Suprapubic skin (tissue), 4 donors: ENCODE measurements at places on chromosomes 7 and 10.

- DNase-seq: no peak
Measured at GRCh38 chr10:115390607-115391006, 297.4 kb downstream of the ATRNL1 start.

DNA sequence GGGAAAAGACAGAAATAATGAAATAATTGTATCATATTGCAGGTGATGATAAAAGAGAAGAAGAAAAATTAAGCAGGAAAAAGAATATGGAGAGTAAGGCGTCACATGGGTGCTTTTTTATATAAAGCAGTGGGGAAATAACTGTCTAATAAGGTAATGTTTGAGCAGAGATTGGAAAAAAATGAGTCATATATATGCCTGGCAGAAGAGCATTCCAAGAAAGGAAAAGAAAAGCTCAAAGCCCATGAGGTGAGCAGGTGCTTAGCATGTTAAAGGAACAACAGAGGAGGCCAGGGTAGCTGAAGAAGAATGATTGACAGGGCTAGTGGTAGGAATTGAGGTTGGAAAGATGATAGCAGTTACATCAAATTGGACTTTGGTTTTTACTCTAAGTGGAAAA, 739.5 kb downstream of the SORCS1 start:
- DNase-seq: no peak

GRCh38 chr10:95431900-95432342, 129.2 kb downstream of the SORBS1 start:
- DNase-seq: no peak

DNA sequence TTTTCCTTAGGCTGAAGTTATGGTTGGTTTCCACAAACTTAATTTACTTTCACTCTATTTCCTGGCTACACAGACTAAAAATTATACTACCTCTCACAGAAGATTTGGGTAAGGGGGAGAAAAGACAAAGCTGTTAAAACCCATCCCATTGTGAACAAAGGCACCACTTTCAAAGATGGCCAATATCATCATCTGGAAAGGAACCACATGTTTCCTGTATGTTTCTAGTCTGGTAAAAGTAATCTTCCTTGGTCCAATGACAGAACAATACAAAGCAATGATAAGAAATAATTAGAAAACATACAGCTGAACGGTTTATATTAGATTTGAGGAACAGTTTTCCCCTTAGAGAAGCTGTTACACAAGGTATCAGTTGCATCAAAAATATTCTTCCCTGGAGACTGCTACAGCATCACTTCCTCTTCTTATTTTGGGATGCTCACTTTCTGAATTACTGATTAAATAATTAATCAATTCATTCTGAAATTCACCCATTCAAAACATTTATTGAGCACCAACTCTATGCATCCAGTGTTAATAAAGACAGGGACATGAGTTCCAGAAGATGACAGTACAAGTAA, 8.5 kb upstream of the SFR1 start:
- DNase-seq: no peak

GRCh38 chr7:140350056-140350455, 48.3 kb downstream of the SLC37A3 start:
- no peak for DNase-seq

DNA sequence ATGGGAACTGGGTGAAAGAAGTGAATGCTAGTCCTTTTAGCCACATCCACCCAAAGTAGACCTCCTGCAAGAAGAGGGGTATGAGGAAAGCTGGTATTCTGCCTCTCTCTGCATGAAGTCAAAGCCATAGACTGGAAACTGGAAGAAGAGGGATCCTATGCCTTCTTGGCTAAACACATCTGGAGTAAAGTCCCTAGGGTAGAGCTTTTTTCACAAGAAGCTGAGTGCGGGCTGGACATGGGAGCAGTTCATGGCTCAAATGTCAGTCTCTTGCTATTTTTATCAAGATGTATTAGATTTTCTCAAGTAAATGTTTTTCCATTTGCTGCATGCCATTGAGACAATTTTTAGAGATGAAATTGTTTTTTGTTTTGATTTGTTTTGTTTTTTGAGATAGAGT, 206.5 kb upstream of the TMEM72 start:
- DNase-seq: no peak

DNA sequence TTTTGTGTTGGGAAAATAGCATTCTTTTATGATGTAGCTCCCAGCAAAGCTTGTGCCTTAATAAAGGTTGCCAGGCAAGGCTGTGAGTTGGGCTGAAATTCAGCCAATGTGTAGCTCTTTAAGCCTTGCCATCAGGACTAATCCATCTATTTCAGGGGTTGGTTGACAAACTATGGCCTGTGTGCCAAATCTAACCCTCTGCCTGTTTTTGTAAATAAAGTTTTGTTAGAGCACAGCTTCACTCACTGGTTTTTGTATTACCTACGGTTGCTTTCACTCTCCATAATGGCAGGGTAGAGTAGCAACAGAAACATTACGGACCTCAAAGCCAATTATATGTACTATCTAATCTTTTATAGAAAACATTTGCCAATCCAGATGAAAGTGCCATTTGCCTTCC, 638.1 kb upstream of the POT1 start:
- no peak for DNase-seq

DNA sequence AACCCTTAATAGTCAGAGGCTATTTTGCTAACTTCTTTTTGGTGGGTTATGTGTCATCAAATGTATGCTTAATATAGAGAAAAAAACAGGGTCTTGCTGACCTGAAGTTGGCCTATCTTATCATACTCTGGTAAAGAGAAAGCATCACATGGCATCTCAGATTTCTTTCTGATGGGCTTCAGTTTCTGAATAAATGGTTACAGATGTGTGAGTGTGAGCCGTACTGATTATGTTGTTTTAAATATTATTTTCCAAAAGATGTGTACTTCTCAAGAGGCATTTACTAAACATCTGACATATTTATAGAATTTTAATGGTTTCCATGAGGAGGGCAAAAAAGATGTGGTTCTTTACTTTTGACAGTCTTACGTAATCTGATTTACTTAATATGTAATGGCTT, 28.4 kb downstream of the BBS9 start:
- DNase-seq: no peak

GRCh38 chr7:40655426-40655825, 520.6 kb downstream of the SUGCT start:
- no peak for DNase-seq

- DNase-seq: no peak
Measured at GRCh38 chr10:16770670-16771069, 46.6 kb downstream of the RSU1 start.

- DNase-seq: no peak
Measured at GRCh38 chr10:12795315-12796110, 206.0 kb downstream of the CCDC3 start.

- no peak for DNase-seq
Measured at GRCh38 chr10:44424298-44424697, 39.4 kb upstream of the CXCL12 start.

GRCh38 chr10:132167041-132167674, 19.6 kb upstream of the DPYSL4 start:
- DNase-seq: no peak

DNA sequence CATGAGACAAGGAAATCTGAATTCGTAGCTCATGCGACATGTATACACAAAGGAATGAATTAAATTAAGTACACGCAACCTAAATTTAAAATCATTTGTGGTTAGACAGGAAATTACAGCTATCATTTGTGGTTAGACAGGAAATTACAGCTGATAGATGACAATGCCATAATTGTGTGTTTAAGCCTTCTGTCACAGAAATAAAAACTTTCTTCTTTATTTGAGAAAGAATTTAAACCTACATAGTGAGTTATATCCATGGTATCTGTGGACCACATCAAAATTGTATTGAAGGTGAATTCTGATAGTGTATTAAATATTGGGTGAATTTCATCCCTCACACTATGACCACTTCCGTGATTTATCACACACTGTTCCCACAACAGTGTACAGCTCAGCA, 362.9 kb downstream of the MAGI2 start:
- no peak for DNase-seq

DNA sequence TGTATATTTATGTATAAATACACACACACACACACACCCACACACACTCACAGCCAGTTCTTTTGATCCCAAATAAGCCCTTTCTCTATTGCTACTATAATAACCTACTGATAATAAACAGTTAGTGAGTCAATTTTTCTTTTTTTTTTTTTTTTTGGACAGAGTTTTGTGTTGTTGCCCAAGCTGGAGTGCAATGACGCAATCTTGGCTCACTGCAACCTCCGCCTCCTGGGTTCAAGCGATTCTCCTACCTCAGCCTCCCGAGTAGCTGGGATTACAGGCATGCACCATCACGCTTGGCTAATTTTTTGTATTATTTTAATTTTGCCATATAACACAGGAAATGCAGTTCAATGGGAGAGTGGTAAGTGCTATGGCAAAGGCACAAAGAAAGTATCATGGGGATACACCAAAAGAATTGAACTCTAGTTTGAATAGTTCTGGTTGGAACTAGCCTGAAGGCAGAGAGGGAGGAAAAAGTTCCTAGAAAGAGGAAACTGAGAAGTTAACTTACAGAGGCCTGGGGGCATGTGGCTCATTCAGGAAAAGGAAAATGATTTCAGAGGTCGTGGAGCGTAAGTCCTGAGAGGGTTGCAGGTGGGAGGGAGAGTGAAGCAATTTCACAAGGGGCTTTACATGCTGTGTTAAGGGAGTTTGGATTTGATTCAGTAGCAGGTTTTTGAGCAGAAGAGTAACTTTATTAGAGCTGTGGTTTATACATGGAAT, 44.4 kb upstream of the JCAD start:
- no peak for DNase-seq

GRCh38 chr10:16259726-16260125, 177.1 kb upstream of the PTER start:
- no peak for DNase-seq

DNA sequence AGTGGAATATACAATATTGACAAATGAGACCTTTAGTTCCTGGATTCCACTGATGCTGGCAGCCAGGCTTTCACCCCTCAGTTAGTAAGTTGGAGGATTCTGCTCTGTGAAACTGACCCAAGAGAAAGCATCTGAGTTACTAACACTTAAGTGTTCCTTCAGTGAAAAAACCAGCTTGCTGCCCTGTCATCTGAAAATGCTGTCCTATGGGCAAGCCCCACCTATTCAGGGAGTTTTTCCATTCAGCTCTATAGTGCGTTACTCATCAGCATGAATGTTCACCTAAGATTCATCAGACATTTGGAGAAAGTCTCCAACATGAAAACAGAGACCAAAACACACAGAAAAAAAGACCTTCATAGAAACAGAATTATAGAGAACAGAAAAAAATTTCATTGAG, 37.9 kb downstream of the PRPF18 start:
- DNase-seq: no peak

DNA sequence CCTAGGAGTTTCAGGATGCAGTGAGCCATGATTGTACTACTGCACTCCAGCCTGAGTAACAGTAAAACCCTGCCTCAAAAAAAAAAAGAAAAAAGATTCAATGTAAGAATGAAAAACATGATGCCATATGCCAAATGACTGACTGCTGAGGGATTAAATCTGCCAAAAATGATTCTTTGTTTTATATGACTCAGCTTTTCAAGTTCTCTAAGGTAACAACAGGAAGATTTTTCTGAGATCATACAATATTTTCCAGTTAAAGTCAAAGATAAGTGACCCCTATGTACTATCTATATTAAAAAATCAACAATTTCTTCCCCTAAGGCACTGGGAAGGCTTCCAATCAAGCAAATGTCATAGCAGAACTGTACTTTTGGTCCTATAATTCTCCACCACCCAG, 271.2 kb upstream of the IMMP2L start:
- DNase-seq: no peak

- DNase-seq: no peak
Measured at GRCh38 chr7:114929570-114929969, 7.7 kb downstream of the MDFIC start.

DNA sequence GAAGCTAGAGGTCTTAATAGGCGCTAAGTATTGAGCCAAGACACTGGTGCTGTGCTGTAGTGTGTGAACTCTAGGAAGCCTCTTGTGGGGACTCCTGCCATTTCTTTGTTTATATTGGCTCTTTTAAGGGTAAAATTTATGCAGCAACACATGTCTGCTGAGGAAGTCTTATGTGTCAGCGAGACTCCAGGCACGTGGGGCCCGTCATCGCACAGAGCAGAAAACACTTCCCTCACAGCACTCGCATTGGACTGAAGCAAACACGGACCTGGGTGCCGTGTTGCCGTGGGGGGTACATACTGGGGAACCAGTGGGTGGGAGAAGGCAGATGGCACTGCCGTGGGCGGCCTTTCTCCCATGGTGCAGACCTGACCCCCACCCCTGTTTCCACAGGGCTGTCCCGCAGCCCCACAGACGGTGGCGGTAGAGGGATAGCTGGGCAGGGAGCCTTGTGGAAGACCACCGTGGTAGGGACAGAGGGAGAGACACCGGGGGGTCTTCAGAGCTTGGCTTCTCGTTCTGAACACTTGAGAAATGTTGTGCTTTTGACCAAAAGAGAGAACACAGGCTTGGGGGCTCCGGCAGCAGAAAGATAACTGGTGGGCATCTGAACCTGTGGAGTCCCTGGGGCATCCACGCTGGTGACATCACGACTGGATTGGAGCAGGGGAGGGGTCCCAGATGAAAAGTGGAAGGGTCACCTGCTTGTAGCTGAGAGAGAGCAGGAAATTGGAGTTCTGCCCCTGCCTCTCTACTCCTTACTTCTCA, 284.7 kb upstream of the SHH start:
- no peak for DNase-seq

GRCh38 chr10:12719365-12719764, 282.1 kb downstream of the CCDC3 start:
- no peak for DNase-seq

- DNase-seq: no peak
Measured at GRCh38 chr7:143487061-143487460, 9.4 kb downstream of the TAS2R41 start.

- no peak for DNase-seq
Measured at GRCh38 chr7:42247301-42247700, 10.3 kb upstream of the GLI3 start.

GRCh38 chr7:154259396-154259795, 207.2 kb downstream of the DPP6 start:
- DNase-seq: no peak

GRCh38 chr7:80815733-80816132, 103.1 kb downstream of the SEMA3C start:
- no peak for DNase-seq

DNA sequence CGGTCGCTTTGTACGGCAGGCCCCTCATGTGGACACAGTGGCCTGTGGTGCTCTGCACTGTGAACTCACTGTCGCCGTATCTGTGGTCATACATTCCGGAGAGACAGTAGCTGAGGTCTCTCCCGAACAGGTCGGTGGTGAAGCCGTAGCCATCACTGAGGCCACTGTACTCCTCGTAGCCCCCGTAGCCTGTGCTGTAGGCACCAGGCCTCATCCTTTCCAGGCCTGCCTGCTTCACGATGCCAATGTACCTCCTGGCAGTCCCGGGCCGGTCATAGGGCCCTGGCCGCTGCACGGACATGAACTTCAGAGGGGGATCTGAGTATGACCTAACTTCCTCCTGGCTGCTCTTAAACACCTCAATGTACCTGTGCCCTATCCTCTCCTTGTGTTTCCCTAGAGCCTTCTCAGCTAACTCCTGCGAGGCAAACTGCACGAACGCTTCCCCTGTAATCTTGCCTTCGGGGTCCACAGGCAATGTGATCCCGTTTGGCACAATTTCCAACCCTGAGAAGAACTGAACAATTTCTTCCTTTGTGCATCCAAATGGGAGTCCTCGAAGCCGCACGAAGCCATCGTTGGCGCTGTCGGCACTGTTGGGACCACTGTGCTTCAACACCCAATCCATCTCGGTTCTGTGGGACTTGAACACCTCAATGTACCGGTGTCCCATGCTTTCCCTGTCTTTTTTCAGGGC, 15.7 kb downstream of the FXYD4 start:
- no peak for DNase-seq
